ENCODE measurements at places on chromosomes 6 and 20. TPM values are rescaled to one million over a fixed set of nuclear protein-coding genes. Genes with fewer than 3 reads are reported as not detected.
A peak's percentile ranks its signal among the peaks of the same experiment; 100 is the strongest.

The C6orf15 gene
- not detected for total RNA-seq

The SNRNP48 gene
- 11.6 TPM for total RNA-seq

The CBLN4 gene
- total RNA-seq = not detected

The BPIFA1 gene
- total RNA-seq = not detected

The SLC52A3 gene
- not detected for total RNA-seq

DNA sequence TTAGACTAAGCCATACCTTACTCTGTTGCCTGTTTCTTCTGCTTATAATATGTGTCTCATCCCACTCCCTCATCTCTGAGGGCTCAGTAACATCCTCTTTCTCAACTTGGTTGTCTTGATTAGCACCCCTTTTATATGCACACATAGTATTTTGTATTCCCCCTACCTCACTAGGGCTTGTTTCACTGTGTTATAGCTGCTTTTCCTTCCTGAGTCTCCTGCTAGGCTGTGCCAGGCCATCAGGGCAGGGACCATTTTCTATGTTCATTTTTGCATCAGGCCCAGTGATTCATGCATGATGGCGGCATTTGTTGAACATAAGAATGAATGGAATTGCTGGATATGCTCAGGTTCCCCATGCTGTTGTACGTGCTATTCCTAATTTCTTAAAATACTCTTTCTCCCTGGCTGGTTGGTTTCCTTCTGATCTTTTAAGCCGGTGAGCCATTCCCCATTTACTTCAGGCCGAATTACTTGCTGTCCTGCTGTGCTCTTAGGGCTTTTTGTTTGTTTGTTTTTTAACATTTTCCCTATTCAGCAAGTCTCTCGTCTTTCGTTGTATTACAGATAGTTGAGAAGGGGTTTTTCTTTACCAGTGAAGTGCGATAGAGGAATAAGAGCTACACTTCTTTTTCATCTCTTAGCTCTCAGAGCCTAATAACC, 183.2 kb downstream of the CARMIL1 start:
- H3K27me3 ChIP-seq = no peaks in the 10 kb centered on the region
- no peak for DNase-seq
- H3K4me3 ChIP-seq = no peak overlapping the region
- no peak overlapping the region for H3K27ac ChIP-seq
- peaks cover 36% of the 10 kb centered on the region for H3K4me1 ChIP-seq

DNA sequence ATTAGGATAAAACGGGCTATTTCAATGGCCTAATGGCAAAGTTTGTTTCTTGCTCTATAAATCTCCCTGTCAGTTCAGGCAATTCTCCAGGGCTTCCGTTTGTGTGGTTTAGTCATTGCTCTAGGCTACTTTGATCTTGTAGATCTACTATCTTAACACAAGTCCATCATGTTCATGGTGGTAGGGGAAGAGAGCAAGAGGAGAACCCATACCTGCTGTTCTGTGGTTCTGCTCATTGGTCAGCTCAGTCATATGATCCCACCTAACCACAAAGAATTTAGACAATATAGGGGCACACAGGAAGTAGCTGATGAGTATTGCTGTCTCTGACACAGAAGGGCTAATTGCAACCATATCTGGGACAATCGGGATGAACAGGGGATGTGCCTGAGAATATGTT, 4.9 kb upstream of the DEK start:
- H3K27ac ChIP-seq = no peak overlapping the region
- no peak overlapping the region for H3K4me3 ChIP-seq
- DNase-seq = peak; percentile 69

GRCh38 chr6:53306819-53307347, 41.9 kb downstream of the ELOVL5 start:
- peak overlapping the region; percentile 63 for H3K27ac ChIP-seq
- H3K4me3 ChIP-seq = no peak overlapping the region

- no peak for DNase-seq
- H3K27me3 ChIP-seq = no peaks in the 10 kb centered on the region
These were observed 27.6 kb upstream of the FUCA2 start for GRCh38 chr6:143539106-143539505.

GRCh38 chr6:37532122-37532521, 32.4 kb upstream of the CCDC167 start:
- H3K4me3 ChIP-seq = no peak overlapping the region
- H3K27ac ChIP-seq = no peak overlapping the region
- no peak for DNase-seq
- H3K27me3 ChIP-seq = peaks cover 59% of the 10 kb centered on the region
- peaks cover 29% of the 10 kb centered on the region for H3K4me1 ChIP-seq

GRCh38 chr6:45323656-45324224, 4.4 kb upstream of the RUNX2 start:
- H3K4me1 ChIP-seq = peaks cover 15% of the 10 kb centered on the region
- no peak overlapping the region for H3K27ac ChIP-seq
- no peak for DNase-seq
- H3K36me3 ChIP-seq = no peaks in the 10 kb centered on the region
- H3K4me3 ChIP-seq = no peak overlapping the region
- H3K27me3 ChIP-seq = no peaks in the 10 kb centered on the region

DNA sequence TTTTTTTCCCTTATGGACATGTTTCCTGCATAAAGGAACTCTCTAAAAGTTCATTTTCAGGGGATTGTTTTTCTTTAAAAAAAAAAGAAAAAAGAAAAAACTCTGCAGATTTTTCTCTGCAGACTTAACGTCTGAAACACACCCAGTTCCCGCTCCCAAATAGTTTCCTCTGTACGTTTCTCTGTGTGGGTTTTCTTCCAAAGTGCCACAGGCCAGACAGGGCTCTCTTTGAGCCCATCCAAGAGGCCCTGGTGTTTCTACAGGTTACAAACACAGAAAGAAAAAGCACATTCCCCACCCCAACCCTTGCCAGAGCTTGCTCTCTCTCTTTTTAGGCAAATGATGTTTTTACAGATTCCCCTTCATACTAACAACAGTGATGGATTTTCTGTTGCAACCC, 258.6 kb downstream of the FNDC1 start:
- no peaks in the 10 kb centered on the region for H3K27me3 ChIP-seq
- no peak overlapping the region for H3K4me3 ChIP-seq
- no peaks in the 10 kb centered on the region for H3K36me3 ChIP-seq

- H3K4me1 ChIP-seq = peaks cover 48% of the 10 kb centered on the region
- H3K36me3 ChIP-seq = peaks cover 3% of the 10 kb centered on the region
- no peak overlapping the region for H3K27ac ChIP-seq
These were observed 14.4 kb downstream of the PTPRA start for GRCh38 chr20:2887715-2888114.

GRCh38 chr6:31402324-31403282, 792 bp upstream of the MICA start:
- H3K4me1 ChIP-seq = peaks cover 62% of the 10 kb centered on the region
- H3K27me3 ChIP-seq = peaks cover 2% of the 10 kb centered on the region
- peak overlapping the region; percentile 77 for H3K27ac ChIP-seq
- H3K36me3 ChIP-seq = peaks cover 10% of the 10 kb centered on the region
- DNase-seq = no peak

Data from HFFc6 (cell line).